LoVo (cell line): ENCODE measurements at places on chromosomes 7 and 10.

DNA sequence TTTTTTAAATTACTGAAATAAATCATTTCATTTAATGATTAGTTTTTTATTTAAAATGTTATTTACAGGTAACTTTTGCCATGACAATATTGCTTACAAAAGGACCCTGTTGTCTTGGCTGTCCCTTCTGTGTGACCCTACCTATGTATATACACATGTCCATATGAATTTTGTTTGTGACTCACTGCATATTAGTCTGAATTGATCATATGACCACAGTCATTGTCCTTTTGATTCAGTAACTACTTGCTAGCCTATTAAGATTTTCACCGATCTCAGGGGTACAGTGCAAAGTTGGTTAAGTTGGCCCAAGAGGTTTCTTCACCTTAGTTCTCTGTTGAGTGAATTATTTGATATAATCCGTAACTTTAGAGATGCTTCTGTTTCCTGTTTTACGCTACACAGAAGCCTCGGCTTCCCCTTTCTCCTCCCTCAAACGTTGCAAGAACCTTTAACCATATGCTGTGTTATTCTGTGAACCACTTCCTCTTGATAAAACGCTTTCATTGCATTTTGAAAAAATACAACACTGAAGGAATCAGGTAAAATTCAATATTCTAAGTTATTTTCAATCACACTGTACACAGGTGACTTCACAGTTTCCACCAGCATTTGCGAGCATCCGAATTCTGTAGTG, 43.9 kb downstream of the APBB1IP start:
- no peak for DNase-seq

DNA sequence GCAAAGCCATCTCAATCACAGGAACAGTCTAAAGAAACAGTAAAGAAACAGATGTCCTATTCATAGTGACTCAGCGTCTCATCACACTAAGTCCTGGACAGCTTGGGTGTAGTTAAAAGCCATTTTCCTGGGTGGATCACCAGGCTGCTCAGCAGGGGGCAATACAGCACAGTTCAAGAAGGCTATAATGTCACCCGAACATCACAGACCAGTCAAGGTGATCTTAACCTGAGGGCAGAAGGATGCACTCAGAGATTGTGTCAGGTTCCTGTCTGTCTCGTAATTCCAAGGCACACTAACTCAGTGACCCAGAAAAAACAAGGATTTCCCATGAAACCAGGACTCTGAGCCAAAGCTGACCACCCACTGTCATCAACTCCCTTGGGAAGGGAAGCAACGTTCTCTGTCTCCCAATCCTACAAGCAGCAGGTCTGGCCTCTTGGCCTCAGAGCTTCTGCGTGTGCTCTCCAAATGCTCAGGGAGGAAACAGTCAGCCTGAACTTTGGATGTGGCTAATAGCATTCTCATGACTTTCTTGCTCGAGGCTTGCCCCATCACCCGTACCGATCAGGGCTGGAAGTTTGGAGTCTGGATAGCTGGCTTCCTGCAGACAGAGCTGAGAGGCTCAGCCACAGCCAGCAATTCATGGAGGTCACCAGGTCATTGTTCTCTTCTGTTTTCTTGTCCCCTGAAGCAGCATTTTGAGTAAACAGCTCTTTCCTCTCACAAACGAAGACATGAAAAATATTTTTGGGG, 90.4 kb upstream of the FAM171A1 start:
- DNase-seq = no peak

DNA sequence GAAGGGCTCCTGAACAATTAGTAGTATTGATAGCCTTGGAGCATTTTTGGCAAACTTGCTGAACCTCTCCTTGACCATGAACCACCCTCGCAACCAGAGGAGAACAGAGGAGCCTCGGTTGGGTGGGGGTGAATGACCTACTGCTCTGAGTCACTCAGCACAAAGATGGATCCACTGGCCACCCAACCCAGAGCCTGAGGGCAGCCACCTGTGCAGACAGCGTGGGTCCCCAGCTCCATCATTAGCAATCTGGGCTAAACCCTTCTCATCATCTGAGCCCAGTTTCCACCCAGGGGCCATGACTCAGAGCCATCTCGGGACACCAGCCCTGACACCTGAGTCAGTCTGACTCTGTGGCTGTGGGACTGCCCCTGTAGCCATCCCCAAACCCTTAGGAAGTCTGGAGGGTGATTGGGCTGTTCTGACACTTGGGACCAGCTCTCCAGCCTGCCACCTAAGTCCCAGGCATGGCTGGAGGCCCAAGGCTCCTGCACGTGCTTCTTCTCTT, 171.8 kb upstream of the GPR26 start:
- no peak for DNase-seq

GRCh38 chr7:37348982-37349381, 99.7 kb downstream of the ELMO1 start:
- DNase-seq = no peak

DNA sequence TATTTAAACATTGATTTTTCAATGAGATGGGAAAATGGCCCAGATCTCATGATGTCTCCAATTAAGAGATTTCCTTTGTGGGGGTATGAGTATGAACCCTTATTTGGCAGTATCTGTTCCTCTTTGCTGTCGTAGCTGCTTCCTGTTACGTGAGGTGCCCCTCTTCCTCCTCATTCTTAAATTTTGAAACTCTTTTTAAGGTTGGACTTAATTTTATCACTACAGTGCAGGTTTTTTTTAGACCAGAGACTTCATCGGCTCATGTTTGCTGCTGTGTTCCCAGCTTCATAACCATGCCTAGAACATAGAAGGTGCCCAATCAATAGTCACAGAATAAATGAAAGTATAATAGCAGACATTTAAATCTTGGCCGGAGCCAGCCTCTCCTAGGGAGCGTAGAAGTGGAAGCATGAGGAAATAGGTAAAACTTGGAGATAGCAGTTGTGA, 2.4 kb downstream of the MIOS start:
- no peak for DNase-seq

GRCh38 chr7:122340427-122340826, 35.9 kb upstream of the FEZF1 start:
- no peak for DNase-seq

GRCh38 chr7:101874028-101874427, 56.6 kb downstream of the CUX1 start:
- no peak for DNase-seq

DNA sequence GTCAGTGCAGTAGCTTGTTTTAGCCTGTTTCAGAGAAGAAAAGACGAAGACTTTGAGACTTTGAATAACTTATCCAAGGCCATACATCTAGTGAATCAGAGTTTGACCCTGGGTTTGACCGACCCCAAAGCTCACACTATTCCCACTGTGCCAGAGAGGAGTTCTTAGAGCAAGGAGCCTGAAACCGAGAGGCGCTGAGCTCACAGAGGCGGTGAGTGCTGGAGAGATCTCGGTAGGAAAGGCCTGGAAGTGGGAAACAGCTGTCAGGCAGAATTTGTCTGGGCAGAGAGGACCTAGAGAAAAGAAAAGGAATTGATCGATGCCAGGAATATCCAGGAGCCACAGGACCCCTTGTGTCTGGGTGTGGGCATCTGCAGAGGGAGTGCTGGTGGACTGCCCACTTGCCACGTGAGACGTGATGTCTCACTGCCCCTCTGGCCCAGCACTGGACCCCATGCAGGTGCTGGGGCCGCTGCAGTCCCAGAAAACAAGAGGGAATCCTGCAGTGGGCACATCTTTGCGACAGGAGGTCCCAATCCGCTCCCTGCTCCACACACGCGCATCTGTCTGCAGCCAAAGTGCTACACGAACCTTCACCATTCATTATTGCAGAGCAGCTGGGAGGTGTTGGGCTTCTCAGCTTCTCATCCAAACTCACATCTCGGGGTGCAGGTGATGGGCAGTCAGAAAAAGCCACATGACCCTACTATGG, 6.2 kb downstream of the CALML3 start:
- no peak for DNase-seq

DNA sequence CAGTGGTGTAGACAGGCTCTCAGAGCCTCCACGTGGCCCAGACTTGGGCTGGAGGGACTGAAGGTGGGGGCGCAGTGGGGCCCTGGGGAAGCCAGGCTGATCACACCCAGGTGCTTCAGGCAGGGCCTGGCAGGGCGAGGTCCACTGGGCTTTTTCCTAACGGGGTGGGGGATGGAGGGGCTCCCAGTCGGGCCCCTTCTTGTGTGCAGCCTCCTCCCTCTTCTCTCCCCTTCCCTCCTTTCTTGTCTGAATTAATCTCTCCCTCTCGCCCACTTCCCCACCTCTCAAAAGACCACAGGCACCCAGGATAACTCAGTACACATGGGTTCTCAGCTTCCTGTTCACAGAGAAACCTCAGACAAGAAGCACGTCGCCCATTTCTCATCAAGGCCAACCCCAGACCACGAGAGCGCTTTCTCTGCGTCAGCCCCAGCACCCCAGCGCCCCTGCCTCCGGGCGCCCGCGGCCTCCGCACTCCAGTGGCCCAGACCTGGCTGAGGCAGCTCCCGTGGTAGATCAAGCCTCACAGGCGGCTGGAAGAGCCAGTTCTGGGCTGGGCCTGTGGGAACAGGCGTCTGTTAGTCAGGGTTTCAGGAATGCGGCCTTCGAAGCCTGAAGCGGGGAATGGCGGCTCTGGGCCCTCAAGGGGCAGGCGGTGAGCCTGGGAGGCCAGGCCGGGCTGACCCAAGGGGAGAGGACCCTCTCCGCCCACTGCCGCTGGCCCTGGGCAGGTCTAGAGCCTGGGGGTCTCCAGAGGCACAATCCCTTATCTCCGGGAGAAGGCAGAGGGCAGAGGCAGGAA, 50.6 kb downstream of the PWWP2B start:
- DNase-seq = peak; percentile 38

- no peak for DNase-seq
Measured at GRCh38 chr10:30783939-30784501, 154.5 kb upstream of the LYZL2 start.

DNA sequence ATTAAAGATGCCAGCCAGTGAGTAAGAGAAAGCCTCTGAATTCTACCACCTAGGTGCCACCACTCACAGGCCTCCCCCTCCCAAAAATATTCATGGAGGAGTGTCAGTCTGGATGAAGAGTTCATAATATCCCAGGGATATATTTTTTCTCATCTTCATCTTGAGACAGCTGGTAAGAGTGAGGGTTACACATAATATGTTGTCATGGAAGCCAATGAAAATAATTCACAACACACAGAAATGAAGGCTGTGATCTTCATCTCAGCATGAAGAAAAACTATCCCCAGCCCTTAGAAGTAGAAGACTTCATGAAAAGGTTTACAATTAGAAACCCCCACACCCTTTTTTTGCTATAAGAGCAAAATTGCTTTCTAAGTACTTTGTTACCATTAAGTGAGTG, 175.6 kb downstream of the DNAH11 start:
- DNase-seq = no peak

DNA sequence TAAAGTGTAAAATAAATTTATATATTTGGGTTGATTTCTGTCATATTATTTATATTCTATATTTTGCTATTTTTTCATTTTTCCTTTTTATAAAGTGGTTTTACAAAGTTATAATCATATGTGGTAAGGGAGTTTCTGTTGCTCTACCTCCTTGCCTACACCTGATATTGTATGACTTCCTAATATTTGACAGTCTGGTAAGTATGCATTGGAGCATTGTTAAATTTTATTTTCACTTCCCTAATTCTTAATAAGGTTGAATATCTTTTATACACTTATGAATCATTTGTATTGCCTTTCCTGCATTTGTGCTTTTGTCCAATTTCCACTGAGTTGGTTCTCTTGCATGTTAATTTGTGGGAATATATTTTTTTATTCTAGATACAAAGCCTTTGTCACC, 492.4 kb downstream of the GRID1 start:
- no peak for DNase-seq

DNA sequence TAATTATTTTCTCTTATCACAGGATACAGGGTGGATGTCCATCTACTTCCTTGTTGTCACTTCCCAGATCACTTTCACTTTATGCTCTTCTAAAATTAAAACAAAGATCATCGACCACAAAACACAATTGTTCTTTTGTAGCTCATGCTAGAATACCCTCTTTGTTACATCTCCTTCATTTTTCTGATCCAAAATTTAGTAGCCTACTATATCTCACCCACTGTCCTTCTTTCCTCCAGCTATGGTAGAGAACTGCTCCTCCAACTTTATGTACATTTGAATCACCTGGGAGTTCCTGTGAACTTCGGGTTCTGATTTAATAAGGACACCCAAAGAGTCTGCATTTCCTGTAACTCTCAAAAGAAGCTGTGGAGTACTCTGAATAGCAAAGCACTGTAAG, 1.2 kb upstream of the AHR start:
- DNase-seq = peak; percentile 37

- DNase-seq = no peak
Measured at GRCh38 chr10:28311104-28311503, 8.2 kb upstream of the MPP7 start.

DNA sequence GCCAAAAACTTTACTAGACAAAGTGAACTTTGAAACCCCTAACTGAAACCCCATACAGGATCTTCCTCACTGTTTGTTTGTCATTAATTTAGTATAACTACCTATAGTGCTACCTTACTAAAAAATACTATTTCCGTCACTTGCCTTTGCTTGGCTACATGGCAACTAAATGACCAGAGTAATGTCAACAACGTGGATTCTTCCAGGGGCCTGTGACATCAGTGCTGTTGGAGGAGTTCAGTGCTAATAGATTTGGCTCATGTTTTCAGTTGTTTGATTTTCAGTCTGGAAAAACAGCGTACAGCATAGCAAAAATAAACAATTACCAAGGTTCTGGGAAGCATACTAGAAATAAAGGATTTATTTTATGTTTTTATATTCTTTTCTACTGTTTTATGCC, 3.0 kb upstream of the ASB15 start:
- DNase-seq = no peak

DNA sequence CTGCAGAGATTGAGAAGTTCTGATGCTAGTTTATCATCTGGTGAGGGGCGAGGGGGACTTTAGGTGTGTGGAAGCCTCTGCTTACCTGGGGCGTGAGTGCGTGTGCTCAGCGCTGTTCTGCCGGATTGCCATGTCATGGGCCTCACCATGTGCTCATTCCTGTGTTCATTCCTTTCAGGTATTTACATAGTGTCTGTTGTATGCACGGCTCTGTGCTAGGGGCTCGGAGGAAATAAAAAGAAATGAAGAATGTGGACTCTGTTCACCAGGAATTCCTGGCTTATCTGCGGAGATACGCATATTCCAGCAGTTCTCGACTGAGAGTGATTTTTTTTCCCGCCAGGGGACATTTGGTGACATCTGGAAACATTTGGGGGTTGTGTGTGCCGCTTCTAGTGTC, 152.0 kb downstream of the CAMK1D start:
- no peak for DNase-seq

- peak; percentile 93 for DNase-seq
Measured at GRCh38 chr10:97718659-97719142, 5.2 kb downstream of the MARVELD1 start.
